ENCODE measurements at places on chromosomes 1 and 21. TPM values are rescaled to one million over a fixed set of nuclear protein-coding genes. Genes with fewer than 3 reads are reported as not detected.

The MSH4 gene
- total RNA-seq, result not detected

The MAP7D1 gene
- total RNA-seq, result 160 TPM

DNA sequence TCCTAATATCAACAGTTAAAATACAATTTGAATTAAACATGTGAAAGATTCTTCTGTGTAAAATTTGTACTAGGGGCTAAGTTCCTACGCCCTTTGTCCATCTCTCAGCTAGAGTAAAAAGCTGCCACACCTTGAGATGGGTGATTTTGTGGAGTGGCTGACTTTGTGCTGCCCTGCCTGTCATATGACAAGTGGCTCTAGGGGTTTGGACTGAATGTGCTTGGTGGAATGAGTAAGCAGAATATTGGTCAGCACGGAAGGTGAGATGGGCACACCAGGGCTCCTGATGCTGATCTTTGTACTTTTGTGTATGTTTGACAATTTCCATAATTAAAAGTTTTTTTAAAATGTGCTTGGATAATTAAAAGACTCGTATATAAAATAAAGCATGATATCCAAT, 133.6 kb upstream of the SLC45A1 start:
- no peaks in the 10 kb centered on the region for H3K36me3 ChIP-seq
- no peak overlapping the region for H3K27ac ChIP-seq
- H3K4me3 ChIP-seq, result no peak overlapping the region
- H3K4me1 ChIP-seq, result no peaks in the 10 kb centered on the region
- no peak for DNase-seq

- H3K4me1 ChIP-seq, result no peaks in the 10 kb centered on the region
- no peaks in the 10 kb centered on the region for H3K36me3 ChIP-seq
- H3K4me3 ChIP-seq, result no peak overlapping the region
- H3K27ac ChIP-seq, result no peak overlapping the region
- H3K27me3 ChIP-seq, result no peaks in the 10 kb centered on the region
Measured at GRCh38 chr1:18541046-18541795, 60.5 kb downstream of the KLHDC7A start.

DNA sequence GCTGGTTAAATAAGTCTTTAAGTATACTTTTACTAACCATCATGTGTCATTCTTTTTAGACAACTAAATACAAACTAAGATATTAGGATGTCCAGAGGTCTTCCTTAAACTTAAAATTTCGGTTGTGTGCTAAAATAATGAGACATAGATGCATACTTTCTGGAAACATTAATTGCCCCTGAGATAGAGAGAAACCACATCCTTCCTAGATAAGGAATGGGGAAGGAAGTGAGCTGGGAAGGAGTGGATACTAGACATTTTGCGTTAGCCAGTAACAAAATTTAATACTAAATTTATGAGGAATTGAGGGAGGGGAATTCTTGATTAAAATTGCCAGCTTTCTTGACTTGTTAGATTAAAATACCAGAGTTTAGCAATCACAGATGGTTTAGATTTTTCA, 37.1 kb upstream of the PTGS2 start:
- no peaks in the 10 kb centered on the region for H3K4me1 ChIP-seq
- H3K36me3 ChIP-seq, result no peaks in the 10 kb centered on the region
- no peak overlapping the region for H3K27ac ChIP-seq
- no peak for DNase-seq

DNA sequence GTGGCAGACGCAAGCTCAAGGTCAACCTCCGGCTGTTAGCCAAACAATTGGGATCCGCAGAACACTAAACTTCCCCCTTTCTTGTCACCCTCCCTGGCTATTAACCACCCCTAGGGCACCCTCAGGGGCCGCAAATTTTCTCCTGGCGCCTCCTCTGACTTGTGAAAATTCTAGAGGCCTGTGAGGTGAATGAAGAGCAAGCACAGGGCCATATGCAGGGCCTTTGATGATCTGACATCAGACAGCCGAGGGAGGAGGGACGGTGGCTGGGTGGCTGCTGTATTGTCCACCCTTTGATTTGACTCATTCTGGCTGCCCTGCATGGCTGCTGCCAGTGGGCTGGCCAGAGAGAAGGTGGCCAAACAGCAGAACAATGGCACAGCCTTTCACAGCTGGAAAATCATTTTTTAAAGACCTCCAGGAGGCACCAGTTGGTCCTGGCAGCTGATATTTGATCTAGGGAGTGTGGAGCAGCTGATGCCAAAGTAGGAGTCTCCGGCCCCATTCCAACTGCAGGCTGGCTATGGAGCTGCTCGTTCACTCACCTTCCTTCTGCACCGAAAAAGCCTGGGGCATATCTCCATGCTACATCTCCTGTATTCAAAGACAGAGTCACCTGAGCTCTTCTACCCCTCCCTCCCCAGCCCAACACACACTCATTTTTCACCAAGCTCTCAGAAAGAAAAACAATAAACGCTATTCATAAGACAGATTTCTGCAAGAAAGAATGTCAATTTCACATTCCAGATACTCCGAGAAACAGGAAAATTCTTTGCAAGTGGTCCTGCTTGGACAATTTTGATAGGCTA, 44.9 kb upstream of the BARHL2 start:
- H3K27ac ChIP-seq, result no peak overlapping the region
- H3K4me1 ChIP-seq, result no peaks in the 10 kb centered on the region
- H3K4me3 ChIP-seq, result no peak overlapping the region
- no peaks in the 10 kb centered on the region for H3K27me3 ChIP-seq
- no peak for DNase-seq
- H3K36me3 ChIP-seq, result no peaks in the 10 kb centered on the region

DNA sequence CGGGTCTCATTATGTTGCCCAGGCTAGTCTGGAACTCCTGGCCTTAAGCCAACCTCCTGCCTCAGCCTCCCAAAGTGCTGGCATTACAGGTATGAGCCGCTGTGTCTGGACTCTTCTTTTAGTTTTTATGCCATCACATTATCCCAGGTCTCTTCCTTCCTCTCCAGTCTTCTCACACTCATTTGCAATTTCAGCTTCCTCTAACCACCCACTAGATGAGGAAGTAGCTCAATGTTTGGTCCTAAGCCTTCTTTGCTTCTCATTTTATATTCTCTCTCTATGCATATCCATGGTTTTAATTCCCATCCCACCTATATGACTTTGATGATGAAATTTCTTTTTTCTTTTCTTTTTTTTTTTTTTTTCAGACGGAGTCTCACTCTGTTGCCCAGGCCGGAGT, 3.1 kb upstream of the ZBTB8A start:
- no peak for DNase-seq
- H3K36me3 ChIP-seq, result no peaks in the 10 kb centered on the region
- no peak overlapping the region for H3K4me3 ChIP-seq
- H3K27me3 ChIP-seq, result no peaks in the 10 kb centered on the region
- H3K27ac ChIP-seq, result no peak overlapping the region
- H3K4me1 ChIP-seq, result peaks cover 5% of the 10 kb centered on the region

DNA sequence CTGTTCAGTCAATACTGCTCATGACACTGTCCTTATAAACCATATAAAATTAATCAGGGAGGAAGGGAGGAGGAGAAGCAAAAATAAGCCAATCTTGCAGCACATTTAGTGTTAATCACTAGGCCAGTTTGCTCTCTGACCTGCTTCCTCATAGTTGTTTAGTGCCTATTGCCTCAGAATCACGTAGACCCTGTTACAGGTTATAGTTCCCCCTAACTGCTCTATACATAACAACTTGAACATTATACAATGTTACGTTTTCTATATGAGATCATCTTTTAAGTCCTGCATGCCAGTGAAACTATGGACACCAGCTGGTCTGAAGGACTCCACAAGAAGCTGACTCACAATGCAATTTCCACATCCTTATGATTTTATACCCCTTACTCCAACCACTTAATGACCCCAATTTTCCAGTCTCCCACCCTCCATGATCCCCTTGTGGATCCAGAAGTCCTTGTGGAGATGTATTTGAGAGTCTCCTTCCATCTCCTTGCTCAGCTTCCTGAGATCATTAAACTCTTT, 34.9 kb upstream of the TACSTD2 start:
- H3K27me3 ChIP-seq, result no peaks in the 10 kb centered on the region
- DNase-seq, result no peak
- no peak overlapping the region for H3K4me3 ChIP-seq

DNA sequence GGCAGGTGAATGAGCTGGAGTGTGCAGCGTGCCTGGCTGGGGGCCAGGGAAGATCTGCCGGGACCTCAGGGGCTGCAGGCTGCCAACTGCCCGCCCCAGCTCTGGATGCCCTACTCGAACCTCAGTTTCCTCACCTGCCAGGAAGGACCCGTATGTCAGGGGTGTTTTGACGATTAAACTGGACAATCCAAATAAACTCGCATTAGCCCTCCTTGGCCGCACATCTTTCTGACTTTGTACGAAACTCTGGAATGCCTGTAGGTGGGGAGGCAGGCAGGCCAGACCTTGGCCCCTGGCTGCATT, 8.3 kb upstream of the ZNF669 start:
- H3K27ac ChIP-seq, result no peak overlapping the region
- no peak for DNase-seq
- H3K4me3 ChIP-seq, result no peak overlapping the region
- H3K27me3 ChIP-seq, result no peaks in the 10 kb centered on the region
- no peaks in the 10 kb centered on the region for H3K4me1 ChIP-seq
- H3K36me3 ChIP-seq, result no peaks in the 10 kb centered on the region
